ENCODE measurements at places on chromosomes 13 and 19.

GRCh38 chr19:2477141-2477710, 1.3 kb downstream of the GADD45B start:
- no peak for DNase-seq

DNA sequence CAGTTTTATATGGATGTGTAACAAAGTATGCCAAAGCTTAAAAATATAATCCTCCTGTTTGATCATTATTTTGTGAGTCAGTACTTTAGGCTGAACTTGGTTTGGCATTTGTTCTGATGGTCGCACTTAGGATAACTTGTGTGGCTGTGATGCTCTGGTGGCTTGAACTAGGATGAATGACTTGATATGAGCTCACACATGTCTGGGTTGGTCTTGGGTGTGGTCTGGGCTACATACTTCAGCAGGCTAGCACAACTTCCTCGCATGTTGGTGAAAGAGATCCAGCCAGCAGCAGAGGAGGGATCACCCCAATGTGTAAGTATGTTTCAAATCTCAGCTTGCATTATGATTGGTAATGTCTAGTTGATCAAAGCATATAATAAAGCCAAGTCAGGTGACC, 969.1 kb upstream of the PCDH9 start:
- DNase-seq = no peak

- no peak for DNase-seq
Observed at GRCh38 chr19:40312533-40312932, 27.4 kb upstream of the AKT2 start.

DNA sequence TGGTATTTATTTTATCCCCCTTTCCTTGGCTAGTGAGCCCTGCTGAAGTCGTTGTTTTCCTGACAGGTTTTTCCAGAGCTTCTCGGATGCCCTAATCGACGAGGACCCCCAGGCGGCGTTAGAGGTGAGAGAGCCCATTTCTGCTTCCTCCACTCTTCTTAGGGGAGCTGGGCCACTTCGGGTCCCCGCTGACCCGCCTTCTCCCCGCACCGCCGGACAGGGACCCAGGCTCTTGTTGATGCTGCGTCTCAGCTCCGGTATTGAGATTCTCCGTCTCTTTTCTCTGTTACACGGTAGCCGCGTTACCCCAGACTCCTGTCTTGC, 306 bp downstream of the SUGT1 start:
- DNase-seq = no peak

DNA sequence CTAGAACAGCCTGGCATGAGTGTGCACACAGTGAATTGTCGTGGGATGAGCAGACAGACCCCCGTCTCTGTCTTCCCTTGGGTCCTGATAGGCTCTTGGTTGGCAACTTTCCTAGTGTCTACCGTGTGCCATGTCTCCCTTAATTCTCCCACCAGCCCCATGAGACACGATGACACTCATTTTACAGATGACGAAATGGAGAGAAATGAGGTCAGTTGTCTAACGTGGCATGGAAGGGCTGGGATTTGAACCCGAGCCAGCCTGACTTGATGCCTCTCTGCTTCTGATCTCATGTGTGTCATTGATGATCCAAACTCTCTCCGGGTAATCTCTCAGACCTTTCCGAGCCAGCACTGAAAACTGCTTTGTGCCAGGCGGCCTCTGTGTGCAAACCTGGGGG, 8.4 kb upstream of the KLK14 start:
- DNase-seq = no peak

DNA sequence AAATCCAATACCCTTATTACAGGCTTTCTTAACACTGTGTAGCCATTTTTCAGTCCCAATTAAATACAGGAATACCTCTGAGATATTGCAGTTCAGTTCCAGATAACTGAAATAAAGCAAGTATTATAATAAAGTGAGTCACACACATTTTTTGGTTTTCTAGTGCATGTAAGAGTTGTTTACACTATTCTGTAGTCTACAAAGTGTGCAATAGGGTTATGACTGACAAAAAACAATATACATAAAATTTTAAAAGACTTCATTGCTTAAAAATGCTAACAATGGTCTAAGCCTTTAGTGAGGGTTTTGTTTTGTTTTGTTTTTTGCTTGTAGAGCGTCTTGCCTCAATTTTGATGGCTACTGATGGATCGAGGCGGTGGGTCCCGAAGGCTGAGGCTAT, 434.4 kb upstream of the NBEA start:
- DNase-seq = no peak

- no peak for DNase-seq
Observed at GRCh38 chr13:86906127-86906874, 764.9 kb upstream of the SLITRK5 start.

DNA sequence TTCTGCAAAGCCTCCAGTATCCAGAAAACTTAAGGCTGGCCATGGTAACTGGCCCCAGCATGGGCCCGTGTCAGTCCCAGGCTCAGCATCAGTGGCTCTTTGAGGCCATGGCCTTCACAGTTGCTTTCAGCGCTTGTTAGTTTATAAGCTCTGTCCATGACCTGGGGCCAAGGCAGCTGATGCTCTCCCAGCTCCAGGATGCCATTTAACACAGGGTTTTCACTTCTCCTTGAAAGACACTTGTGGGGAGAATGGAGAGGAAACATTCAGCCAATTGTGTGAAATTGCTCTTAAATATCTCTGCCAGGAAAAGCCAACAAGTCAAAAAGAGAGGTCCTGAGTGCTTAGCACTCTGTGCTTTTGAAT, 321.3 kb downstream of the FOXO1 start:
- DNase-seq = no peak

GRCh38 chr19:51431124-51431523, 13.7 kb upstream of the SIGLEC10 start:
- DNase-seq = no peak

- no peak for DNase-seq
Observed at GRCh38 chr13:73714522-73714921, 419.7 kb downstream of the KLF12 start.

DNA sequence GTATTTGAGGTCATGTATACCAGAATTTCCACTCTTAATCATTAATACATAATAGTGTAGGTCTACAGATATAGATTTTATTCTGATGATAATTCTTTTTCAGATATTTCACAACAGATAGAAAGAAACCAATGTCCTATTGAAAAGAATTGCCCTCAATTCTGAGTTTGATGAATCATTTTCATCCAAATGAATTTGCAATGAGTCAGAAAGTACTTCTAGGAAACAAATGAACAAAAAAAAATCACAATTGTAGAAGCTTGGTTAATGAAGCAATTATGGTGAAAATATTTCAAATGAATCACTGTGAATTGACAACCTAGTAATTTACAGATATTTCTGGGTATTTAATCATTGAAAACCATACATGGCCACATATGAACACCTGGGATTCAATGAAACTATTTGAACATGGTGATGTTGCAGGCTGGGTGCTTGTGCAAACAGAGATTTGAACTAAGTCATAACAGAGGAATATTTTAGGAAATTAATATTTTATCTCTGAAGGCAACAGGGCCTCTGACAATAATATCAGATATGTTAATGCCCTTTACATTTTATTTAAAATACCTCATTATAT, 360.9 kb downstream of the SLITRK5 start:
- DNase-seq = no peak
